AG08396 (cell line): ENCODE measurements at places on chromosomes 1 and 21.

DNA sequence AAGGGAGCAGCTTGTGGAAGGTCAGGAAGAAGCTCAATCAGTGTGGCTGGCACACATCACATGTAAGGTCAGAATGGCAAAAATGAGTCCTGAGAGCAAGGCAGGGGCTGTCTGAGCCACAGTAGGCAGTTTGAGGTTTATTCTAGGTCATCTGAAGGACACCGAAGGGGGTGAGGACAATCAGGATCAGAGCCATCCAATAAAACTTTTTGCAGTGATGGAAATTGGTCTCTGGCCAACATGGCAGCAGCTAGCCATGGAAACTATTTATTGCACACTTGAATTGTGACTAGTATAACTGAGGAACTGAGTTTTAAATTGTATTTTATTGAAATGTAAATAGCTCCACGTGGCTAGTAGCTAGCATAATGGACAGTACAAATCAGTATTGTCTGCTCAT is 97.0 kb upstream of the CACNA1E start:
- no peak for DNase-seq

GRCh38 chr1:114757455-114758255 is at the start of gene CSDE1:
Gene CSDE1 (minus strand): TSS chr1:114757984. CDS start chr1:114739890, 18,094 bp downstream.
- peak; percentile 94 for DNase-seq

GRCh38 chr1:43439781-43440180 is 13.9 kb downstream of the HYI start:
- no peak for DNase-seq

DNA sequence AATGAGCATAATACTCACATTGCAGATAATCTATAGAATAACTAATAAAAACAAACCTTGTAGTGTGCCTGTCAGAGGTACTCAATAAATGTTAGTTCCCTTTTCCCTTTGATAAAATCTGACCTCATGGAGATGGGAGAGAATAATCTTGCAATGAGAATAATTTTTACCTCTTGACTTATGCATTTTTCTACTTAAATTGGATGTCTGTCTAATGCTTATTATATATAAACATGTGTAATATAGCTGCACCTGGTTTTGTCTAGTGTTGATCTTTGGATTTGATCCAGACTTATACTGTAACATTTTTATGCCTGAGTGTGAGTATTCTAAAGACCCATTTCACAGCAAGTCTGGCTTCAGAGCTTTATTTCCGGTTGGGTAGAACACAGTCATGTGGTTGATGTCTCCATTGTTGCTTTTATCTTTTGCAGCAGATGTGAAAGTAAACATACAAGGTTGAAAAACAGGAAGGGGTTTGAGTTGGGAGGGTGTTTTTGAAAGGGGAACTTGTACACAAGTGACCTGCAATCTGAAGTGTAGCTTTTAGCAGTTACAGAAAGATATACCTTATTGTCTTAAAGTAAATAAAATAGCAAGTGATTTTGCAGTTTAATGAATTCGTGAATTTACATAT is 12.4 kb downstream of the EPB41 start:
- no peak for DNase-seq

DNA sequence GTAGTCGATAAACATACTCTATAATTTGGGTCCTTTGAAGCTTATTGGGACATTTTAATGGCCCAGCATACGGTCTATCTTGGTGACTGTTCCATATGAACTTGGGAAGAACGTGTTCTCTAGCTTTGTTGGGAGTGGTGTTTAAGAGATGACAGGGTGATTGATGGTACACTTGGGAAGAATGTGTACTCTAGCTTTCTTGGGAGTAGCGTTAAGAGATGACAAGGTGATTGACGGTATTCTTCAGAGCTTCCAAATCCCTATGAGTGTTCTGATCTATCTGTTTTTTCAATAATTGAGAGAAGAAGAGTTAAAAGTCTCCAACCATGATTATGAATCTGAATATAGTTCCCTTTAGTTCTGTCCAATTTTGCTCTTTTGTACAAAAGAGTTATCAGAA is 9.4 kb downstream of the NPHP4 start:
- no peak for DNase-seq

DNA sequence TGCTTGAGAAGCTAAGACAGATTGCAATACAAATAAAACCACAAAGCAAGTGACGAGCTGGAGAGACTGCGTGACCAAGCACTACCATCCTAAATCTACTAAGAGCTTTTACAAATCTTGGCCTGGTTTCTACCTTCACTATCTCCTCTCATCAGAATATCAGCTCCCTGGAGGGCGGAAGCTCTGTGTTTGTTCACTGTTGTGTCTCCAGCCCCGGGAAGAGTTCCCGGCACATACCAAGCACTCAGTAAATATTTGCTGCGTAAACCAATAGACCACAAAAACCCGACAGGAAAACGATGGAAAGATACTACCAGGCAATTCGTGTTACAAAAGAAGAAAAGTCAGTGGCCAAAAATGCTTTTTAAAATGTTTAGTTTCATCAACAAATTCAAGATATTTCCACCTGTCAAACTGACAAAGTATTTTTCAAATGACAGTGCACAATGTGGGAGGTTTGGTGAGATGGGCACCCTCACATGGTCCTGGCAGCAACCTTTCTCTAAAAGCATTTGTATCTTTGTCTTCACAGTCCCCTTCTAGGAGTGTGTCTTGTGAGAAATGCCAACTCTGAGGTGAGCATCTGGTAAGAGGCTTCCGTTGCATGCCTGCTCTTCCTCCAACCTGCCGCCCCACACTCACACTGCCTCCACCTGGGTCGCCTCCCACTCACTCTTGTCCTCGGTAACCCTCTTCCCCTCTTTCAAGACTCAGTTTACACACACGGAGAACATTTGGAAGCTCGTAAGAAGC is 34.7 kb downstream of the SLC1A7 start:
- peak; percentile 80 for DNase-seq

- no peak for DNase-seq
These were observed 17.1 kb upstream of the MPZL1 start for GRCh38 chr1:167704715-167705114.

DNA sequence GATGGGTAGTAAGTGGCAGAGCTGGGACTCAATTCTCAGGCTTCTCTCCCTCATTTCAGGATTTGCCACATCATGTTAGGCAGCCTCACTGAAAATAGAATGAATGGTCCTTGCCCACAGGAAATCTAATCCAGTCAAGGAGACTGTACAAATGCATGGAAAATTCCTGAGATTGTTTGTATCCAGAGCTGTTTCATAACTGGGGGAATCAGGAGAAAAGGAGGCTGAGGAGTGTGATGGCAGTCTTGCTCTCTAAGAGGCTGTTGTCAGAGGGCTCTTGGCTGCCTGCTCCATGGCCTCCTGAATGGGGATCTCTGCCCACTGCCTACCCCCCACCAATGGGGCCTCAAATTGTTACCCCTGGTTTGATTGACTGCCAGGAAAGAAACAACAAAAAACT is 141.9 kb upstream of the TNR start:
- DNase-seq: peak; percentile 25
